ENCODE measurements at places on chromosomes 4 and X. TPM values are rescaled to one million over a fixed set of nuclear protein-coding genes. Genes with fewer than 3 reads are reported as not detected.

MAGEA2 gene
- not detected for total RNA-seq

TMPRSS11B gene
- total RNA-seq, result not detected

FDCSP gene
- not detected for total RNA-seq

HELT gene
- total RNA-seq, result not detected

- no peak for DNase-seq
- no peaks in the 10 kb centered on the region for H3K27me3 ChIP-seq
- H3K27ac ChIP-seq, result no peak overlapping the region
- no peaks in the 10 kb centered on the region for H3K36me3 ChIP-seq
- no peak overlapping the region for H3K4me3 ChIP-seq
Observed at GRCh38 chr4:147799986-147800555, 68.2 kb downstream of the ARHGAP10 start.

GRCh38 chr4:139833151-139833910 lies 167.7 kb downstream of the MGST2 start:
- H3K36me3 ChIP-seq, result no peaks in the 10 kb centered on the region
- no peaks in the 10 kb centered on the region for H3K4me1 ChIP-seq
- no peaks in the 10 kb centered on the region for H3K27me3 ChIP-seq
- DNase-seq, result no peak
- no peak overlapping the region for H3K4me3 ChIP-seq

DNA sequence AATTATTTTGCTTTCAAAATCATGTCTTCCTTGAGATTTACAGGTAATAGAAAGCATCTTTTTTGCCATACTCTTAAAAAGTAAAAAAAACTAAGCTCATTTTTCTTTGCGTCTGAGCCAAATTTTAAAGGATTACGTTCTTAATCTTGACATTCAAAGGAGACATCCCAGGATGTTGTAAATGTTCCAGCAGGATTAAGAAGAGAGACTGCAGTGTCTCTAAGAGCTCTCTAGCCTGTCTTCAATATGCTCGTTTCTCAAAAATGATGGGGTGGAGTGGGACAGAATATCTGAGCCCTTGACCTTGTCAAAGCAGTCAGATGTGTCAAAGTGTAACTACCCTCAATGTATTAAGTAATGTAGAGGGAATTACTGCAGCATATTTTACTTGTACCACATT lies 363.3 kb downstream of the PCDH7 start:
- H3K27me3 ChIP-seq, result no peaks in the 10 kb centered on the region
- no peak overlapping the region for H3K27ac ChIP-seq
- no peak overlapping the region for H3K4me3 ChIP-seq
- no peaks in the 10 kb centered on the region for H3K36me3 ChIP-seq

DNA sequence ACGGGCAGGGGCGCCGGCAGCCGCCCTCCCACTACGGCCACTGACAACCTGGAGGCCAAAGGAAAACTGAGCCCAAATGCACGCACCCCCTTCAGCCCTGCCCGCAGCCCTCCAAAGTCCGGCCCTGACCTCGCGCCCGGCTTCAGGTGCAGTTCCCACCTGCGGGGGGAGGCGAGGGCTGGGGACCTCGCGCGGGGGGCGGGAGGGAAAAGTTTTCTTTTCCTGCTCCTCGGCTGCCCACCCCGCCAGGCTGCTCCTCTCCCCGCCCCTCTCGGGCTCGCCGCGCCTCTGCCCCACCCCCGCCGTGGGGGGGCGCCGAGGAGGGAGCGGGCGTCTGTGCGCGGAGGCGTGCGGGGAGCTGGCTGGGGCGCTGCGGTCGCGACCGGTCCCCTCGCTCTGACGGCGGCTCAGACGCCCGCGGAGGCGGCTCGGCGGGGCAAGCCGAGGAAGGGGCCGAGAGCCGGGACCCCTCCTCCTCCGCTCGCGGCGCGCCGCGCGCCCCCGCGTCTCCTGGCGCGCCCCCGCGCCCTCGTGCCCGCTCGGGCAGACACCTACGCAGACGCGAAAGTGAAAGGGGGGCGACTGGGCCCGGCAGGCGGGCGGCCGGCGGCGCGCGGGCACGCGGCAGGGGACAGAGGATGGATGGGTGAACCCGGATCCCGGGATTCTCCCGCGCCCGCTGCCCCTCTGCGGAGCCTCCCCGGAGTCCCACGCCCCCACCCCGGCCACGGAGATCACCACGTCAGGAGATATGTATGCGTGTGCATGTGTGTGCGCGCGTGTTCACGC lies 3.1 kb upstream of the NR3C2 start:
- DNase-seq, result peak; percentile 32
- no peaks in the 10 kb centered on the region for H3K4me1 ChIP-seq
- peak overlapping the region; percentile 96 for H3K27ac ChIP-seq
- H3K4me3 ChIP-seq, result peak overlapping the region; percentile 86
